ENCODE measurements at places on chromosomes 11 and 22.
A peak's percentile ranks its signal among the peaks of the same experiment; 100 is the strongest.

GRCh38 chr22:31223786-31224191, 11.7 kb downstream of the LIMK2 start:
- no peak for DNase-seq

- no peak for DNase-seq
Observed at GRCh38 chr11:119338965-119339588, 1.6 kb downstream of the C1QTNF5 start.

- no peak for DNase-seq
Observed at GRCh38 chr22:26949193-26949592, 291.8 kb downstream of the MIAT start.

DNA sequence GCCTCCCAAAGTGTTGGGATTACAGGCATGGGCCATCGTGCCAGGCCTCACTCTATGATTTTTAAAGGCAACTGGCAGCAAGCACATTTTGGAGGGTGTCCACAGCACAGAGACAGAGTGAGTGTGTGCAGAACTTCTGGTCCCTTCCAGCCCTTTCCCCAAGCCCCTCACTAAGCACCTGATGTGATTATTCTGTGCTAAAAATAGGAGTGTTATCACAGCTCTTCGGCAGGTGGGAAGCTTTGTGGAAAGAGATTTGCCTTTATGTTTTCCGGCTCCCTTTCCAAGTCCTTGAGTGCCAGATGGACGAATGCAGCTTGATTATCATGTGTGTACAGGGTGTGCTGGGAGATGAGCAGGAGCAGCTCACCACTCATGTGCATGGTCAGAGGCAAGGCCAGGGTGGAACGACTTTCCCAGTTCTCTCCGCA, 310.8 kb downstream of the DDX10 start:
- peak; percentile 96 for DNase-seq

GRCh38 chr11:33952805-33953204, 60.9 kb upstream of the LMO2 start:
- no peak for DNase-seq

DNA sequence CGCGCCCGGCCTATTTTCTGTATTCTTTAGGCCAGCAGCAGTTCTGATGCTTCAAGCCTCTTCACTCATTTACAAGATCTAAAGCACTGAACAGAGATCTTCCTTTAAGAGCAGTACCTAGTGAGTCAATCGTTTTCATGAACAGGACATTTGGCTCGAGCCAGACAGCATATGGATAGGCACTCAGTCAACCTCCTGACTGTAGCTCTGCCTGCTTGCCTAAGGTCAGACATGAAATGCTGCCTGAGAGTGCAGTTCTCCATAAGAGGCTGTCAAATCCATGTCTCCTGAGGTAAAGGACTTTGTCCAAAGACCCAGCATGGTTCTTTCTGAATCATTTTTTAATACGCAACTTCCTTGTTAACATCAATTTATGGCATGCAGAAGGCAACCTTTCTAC, 941.2 kb downstream of the DLG2 start:
- DNase-seq = no peak

DNA sequence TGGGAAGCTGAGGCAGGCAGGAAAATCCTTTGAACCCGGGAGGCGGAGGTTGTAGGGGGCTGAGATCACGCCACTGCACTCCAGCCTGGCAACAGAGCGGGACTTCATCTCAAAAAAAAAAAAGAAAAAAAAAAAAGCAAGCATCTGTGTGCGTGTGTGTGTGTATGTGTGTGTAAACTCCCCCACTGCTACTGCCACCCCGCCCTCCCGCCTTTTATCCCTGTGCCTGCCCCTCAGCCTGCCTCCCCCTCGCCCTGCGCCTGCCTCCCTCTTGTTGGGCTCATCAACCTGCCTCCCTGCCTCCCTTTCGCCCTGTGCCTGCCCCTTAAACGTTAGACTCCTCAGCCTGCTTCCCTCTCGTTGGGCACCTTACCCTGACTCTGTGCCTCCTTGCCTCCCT, 18.0 kb downstream of the TMEM258 start:
- no peak for DNase-seq

- no peak for DNase-seq
Observed at GRCh38 chr22:50698546-50698945, 25.9 kb downstream of the SHANK3 start.

GRCh38 chr11:103959279-103959942, 77.0 kb upstream of the DDI1 start:
- no peak for DNase-seq

DNA sequence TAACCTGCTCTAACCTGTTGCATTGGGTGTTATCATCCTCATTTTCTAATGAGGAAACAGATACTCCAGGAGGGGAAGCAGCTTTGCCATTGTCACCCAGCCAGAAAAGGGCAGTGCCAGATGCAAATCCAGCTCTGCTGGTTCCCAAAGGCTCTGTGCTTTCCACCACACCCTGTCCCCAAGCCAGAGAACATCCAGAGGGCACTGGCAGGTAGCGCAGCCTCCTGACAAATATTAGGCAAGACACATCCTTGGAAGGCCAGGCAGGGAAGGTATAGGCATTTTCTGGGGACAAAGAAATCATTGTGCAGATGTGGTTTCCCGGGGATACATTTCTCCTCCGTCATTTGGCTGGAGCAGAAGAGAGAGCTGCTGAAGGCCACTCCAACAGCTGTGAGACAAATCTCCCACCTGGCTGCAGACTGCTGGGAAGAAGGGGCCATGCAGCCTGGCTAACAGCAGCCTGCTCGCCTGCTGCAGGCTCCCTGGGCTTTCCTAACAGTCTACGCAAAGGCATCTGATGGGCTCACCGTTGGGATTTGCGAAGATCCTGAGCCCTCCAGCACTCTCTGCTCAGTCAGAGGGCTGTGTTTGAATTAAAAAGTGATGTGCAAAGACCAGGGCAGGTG, 93.9 kb upstream of the PITPNB start:
- DNase-seq = no peak

- no peak for DNase-seq
Observed at GRCh38 chr11:17753153-17753552, 18.6 kb downstream of the KCNC1 start.

DNA sequence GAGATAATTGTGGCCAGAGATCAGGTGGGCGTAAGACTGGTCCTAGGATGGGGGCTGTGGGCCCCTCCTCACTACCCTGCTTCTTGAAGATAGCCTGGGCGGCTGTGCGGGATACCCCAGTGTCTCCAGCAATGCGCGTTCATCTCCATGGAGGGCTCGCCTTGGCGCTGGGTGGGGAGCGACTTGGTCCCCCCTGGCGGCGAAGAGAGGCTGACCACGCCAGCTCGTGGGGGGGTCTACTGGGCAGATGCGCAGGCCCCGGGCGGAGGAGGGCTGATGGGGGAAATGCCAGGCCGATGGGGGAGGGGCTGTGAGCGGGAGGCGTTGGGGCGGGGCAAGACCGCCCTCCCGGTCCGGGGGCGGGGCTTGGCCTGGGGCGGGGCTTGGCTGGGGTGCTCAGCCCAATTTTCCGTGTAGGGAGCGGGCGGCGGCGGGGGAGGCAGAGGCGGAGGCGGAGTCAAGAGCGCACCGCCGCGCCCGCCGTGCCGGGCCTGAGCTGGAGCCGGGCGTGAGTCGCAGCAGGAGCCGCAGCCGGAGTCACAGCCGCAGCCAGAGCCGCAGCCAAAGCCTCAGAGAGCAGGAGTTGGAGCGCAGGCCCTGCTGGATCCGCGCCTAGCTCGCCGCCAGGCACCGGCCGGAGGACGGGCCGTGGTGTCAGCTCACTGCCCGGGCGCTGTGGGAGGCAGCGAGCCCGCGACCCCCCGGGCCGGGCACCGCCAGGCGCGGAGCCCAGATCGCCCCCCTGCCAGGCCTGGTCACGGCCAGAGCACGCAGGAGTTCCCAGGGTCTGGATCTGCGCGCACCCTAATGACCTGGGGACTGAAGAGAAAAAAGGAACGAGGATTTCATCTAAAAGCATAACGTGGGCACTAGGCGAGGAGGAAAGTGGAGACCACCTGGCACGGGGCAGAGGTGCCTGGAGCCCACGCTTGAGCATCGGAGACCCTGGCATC, at the start of gene SLC35E4:
TSS of gene SLC35E4 (plus strand) at position 509 of the 953 bp plus-strand sequence. CDS start 670 bp downstream, outside the sequence.
- DNase-seq = peak; percentile 82

GRCh38 chr11:116866804-116867455, 29.5 kb upstream of the APOA1 start:
- no peak for DNase-seq

- no peak for DNase-seq
Observed at GRCh38 chr11:123161376-123162030, 33.5 kb downstream of the CLMP start.

- DNase-seq = no peak
Observed at GRCh38 chr11:83222499-83222898, 29.0 kb downstream of the ANKRD42 start.

- DNase-seq = no peak
Observed at GRCh38 chr22:37842015-37842793, 1.9 kb downstream of the ANKRD54 start.

GRCh38 chr11:63795066-63795465, 18.2 kb upstream of the SPINDOC start:
- DNase-seq = no peak

DNA sequence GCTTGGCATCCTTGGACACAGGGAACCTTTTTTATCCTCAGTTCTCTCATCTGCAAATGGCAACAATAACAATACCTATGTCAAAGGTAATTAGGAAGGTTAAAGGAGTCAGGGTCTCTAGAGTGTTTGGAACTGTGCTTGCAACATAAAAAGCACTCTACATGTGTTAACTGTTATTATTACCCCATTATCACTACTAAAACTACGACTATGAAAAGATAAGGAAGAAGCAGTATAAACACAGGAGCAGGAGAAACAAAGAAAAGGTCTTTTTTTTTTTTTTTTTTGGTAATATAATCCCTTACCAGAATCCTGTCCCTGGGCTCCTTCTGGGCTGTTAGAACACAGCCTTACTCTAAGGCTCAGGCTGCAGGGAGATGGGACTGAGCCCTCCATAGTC, 348.2 kb downstream of the CADM1 start:
- no peak for DNase-seq

DNA sequence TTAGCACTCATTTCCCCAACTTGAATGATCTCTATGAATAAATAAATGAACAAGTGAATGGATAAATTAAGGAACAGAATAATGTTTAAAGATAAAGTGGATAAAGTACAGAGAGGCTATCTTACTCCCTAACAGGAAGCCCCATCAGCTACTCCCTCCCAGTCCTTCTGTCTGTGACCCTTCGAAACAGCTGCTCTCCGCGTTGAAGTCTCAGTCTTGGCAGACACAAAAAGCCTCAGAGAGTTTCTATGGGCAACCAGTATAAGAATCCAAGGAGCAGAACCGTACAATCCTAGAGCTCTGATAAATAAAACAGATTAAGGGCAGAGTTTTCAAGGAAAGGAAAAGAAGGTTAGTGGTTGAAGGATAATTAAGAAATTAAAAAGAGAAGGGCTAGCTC, 35.0 kb downstream of the GUCY1A2 start:
- no peak for DNase-seq

GRCh38 chr11:78935398-78936068, 360.9 kb upstream of the NARS2 start:
- DNase-seq = no peak

GRCh38 chr22:21803811-21804249, 63.6 kb downstream of the MAPK1 start:
- DNase-seq = no peak

GRCh38 chr11:61049063-61049377, 53.3 kb upstream of the CD5 start:
- no peak for DNase-seq

DNA sequence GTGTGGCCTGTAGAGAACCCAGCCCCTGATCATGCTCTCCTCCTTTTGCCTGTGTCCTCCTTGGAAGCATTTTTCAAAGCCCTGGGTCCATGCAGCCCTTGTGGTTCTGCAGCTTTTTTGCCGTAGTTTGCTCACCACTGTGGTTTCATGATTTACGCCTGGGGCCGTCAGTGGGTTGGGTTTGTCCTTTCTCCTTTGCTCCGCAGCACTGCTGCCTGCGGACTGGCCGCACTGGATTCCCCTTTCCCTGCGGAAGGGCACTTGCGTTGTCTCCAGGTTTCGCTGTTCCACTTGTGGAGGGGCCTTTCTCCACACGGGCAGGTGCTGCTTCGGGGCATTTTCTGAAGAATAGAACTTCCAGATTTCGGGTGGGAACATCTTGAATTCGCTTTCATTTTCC, 1260.9 kb downstream of the BRD1 start:
- no peak for DNase-seq

- no peak for DNase-seq
Observed at GRCh38 chr11:87002918-87003317, 34.8 kb upstream of the TMEM135 start.

DNA sequence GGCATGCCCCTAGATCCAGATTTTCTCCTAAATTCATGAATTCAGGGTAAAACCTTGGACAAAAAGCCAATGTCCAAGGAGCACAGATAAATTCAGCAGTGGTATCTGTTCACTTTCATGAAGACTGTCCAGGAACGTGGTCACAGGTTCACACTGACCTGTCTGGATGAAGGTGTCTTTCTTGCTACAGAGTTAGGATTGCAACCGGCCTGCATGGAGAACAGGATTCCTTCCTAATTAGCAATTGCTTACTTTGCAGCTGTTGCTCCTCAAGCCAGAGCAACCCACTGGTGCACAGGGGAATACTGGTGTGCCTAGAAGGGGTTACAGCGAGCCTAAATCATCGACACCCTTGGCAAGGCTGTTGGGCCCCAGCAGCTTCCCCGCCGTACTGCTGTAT, 47.6 kb downstream of the LMO2 start:
- no peak for DNase-seq

DNA sequence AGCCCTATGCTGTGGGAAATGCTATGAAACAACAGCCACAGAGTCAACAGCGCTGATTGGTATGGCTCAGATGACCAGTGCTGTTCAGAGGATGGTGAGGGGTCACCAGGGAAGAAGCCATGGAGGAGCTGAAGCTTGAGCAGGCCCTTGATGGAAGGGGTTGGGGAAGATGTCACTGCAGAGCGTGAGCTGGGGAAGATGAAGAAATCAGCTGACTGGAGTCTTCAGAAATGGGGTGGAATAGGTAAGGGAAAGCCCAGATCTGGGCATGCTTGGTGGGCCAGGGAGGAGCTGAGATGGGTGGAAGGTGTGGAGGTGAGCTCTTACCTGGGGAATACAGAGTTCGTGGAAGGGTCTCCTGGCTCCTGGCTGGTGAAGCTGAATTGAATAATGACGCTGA, 105.4 kb upstream of the PLET1 start:
- DNase-seq = no peak

- no peak for DNase-seq
Observed at GRCh38 chr22:38777087-38777671, 16.8 kb downstream of the DNAL4 start.

- DNase-seq = no peak
Observed at GRCh38 chr11:128482512-128483191, 104.7 kb downstream of the ETS1 start.

- no peak for DNase-seq
Observed at GRCh38 chr11:18457450-18457849, 1.8 kb downstream of the LDHAL6A start.

Data from NCI-H1092 (cell line).